ENCODE measurements at places on chromosomes 1 and 21. TPM values are rescaled to one million over a fixed set of nuclear protein-coding genes. Genes with fewer than 3 reads are reported as not detected.
A peak's percentile ranks its signal among the peaks of the same experiment; 100 is the strongest.

- no peaks in the 10 kb centered on the region for H3K4me1 ChIP-seq
- no peaks in the 10 kb centered on the region for H3K27me3 ChIP-seq
- H3K4me3 ChIP-seq: no peak overlapping the region
- H3K27ac ChIP-seq: no peak overlapping the region
Measured at GRCh38 chr1:242710286-242710685, 185.8 kb upstream of the PLD5 start.

DNA sequence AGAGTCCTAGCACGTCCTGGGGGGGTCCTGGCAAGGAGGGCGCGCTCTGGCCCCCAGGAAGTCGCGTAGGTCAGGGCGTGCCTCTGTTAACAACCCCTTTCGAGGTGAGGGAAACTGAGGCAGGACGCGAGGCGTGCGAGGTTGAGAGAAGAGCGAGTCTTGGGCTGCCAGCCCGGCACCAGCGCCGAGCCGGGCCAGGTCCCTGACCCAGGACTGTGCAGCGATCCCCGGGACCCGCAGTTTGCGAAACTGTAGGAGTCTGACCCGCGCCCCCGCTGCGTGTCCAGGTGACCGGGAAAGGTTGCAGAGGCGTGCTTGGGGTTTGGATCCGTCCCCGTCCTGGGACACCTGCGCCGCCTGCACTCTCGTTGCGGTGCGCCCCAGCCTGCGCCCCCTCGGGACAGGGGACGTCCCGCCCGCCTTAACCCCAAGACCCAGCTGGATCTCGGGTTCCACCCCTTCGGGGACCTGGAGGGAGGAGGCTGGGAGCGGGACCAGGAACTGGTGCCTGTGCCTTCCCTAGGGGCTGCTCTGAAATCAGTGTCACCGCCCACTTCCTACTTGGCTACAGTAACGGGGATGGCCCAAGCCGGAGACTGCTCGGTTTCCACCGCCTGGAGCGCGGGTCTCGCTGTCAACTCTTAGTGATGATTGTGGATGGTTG lies 493 bp downstream of the DISC1 start:
- no peaks in the 10 kb centered on the region for H3K36me3 ChIP-seq
- peaks cover 2% of the 10 kb centered on the region for H3K27me3 ChIP-seq
- peak overlapping the region; percentile 87 for H3K4me3 ChIP-seq
- peak overlapping the region; percentile 53 for H3K27ac ChIP-seq
- DNase-seq: peak; percentile 41

DNA sequence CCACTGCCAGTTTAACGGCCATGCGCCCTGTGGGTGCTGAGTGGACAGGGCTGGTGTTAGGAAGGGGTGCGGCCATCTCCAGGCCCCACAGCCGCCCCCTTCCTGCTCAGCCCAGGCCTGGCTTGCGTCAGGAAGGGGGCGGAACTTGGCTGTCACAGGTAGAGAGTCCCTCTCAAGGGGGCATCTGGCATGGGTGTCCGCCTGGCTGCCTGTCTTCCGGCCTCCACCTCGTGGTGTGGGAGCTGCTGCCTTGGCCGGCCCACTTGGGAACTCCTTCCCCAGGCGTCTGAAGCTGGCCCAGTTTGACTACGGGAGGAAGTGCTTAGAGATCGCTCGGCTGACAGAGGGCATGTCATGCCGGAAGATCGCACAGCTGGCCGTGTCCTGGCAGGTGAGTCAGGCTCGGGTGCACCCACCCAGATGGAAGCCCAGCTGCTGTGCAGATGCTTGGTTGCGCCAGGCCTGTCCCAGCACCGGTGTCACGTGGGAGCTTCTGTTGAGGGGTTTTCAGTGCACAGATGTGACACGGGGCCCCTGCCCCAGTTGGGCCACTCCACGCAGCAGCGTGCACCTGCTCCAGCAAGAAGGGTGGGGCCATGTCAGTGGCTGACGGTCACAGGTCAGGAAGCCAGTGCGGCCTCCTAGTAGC lies 9.1 kb upstream of the ATAD3B start:
- DNase-seq: no peak
- no peak overlapping the region for H3K4me3 ChIP-seq
- H3K36me3 ChIP-seq: no peaks in the 10 kb centered on the region
- H3K4me1 ChIP-seq: no peaks in the 10 kb centered on the region
- H3K27ac ChIP-seq: no peak overlapping the region

- H3K27me3 ChIP-seq: no peaks in the 10 kb centered on the region
- no peak overlapping the region for H3K4me3 ChIP-seq
- no peaks in the 10 kb centered on the region for H3K36me3 ChIP-seq
- no peak for DNase-seq
- peak overlapping the region; percentile 39 for H3K27ac ChIP-seq
Measured at GRCh38 chr1:182146286-182146685, 84.8 kb upstream of the ZNF648 start.

GRCh38 chr1:109186733-109187086 lies 27.0 kb upstream of the SARS1 start:
- no peak overlapping the region for H3K4me3 ChIP-seq
- H3K27ac ChIP-seq: peak overlapping the region; percentile 35
- H3K27me3 ChIP-seq: no peaks in the 10 kb centered on the region
- peaks cover 3% of the 10 kb centered on the region for H3K4me1 ChIP-seq
- no peak for DNase-seq
- no peaks in the 10 kb centered on the region for H3K36me3 ChIP-seq

Gene OR2T2
- total RNA-seq: not detected

Data from neural crest cell (in vitro differentiated cells).